ENCODE measurements at places on chromosomes 11 and 22.

GRCh38 chr11:83979593-83979992, 693.4 kb upstream of the CCDC90B start:
- H3K27me3 ChIP-seq, result no peaks in the 10 kb centered on the region
- no peak overlapping the region for H3K27ac ChIP-seq
- no peaks in the 10 kb centered on the region for H3K4me1 ChIP-seq
- no peaks in the 10 kb centered on the region for H3K36me3 ChIP-seq
- DNase-seq, result no peak

GRCh38 chr11:11186249-11186648, 166.8 kb downstream of the CSNK2A3 start:
- H3K4me3 ChIP-seq, result no peak overlapping the region
- H3K4me1 ChIP-seq, result no peaks in the 10 kb centered on the region
- no peaks in the 10 kb centered on the region for H3K27me3 ChIP-seq
- no peak overlapping the region for H3K27ac ChIP-seq
- no peak for DNase-seq

DNA sequence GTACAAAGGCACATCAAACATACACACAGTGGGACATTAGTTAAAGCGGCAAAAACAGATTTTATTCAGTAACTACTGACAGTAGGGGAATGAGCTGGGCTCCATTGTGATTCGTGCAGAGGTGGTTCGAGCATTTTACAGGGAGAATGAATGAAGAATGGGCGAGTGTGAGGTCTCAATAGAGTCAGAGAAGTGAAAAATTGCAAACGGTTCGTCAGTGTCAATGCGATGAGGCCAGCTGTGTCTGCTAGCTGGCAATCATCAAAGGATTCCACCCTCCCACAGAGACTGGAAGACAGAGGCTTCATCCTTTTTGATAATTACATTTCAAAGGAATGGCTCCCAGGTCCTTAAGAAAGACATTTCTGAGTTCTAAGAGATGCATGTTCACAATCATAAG, 17.4 kb downstream of the OR4D9 start:
- H3K36me3 ChIP-seq, result no peaks in the 10 kb centered on the region
- H3K4me3 ChIP-seq, result no peak overlapping the region
- H3K4me1 ChIP-seq, result no peaks in the 10 kb centered on the region

- no peaks in the 10 kb centered on the region for H3K36me3 ChIP-seq
- H3K4me3 ChIP-seq, result peak overlapping the region; percentile 21
- H3K27ac ChIP-seq, result peak overlapping the region; percentile 79
- peaks cover 17% of the 10 kb centered on the region for H3K4me1 ChIP-seq
These were observed 27.4 kb upstream of the MALAT1 start for GRCh38 chr11:65471447-65471891.

GRCh38 chr22:49099496-49100124, 728.1 kb downstream of the BRD1 start:
- no peak overlapping the region for H3K4me3 ChIP-seq
- DNase-seq, result no peak

DNA sequence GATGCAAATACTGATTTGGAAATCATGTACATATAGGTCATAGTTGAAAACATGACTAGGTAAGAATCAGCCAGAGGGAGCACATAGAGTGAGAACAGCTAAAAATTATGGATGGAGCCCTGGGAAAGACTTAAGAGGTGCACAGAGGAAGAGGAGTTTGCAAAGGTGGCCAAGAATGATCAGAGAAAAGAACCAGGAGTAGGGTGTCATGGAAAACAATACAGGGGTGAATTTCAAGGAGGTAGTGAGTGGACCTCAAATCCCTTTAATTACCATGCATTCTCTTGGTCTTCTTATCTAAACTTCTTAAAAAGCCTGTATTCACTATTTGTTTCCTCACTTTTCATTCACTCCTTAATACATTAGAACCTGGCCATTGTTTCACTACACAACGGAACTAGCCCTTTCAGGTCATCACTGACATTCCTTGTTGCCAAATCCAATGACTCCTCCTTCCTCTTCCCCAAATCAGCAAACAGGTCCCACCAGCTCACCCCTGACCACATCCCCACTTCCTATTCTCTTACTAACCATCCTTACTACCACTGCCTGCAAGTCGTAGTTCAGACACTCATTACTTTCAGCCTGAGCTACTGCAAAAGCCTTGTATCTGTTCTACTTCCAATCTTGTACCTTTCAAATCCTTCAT, 22.6 kb downstream of the BUD13 start:
- no peak overlapping the region for H3K27ac ChIP-seq
- H3K4me3 ChIP-seq, result no peak overlapping the region
- H3K36me3 ChIP-seq, result peaks cover 54% of the 10 kb centered on the region
- DNase-seq, result no peak
- no peaks in the 10 kb centered on the region for H3K27me3 ChIP-seq

- H3K4me1 ChIP-seq, result peaks cover 15% of the 10 kb centered on the region
- no peak for DNase-seq
- no peak overlapping the region for H3K27ac ChIP-seq
- no peaks in the 10 kb centered on the region for H3K27me3 ChIP-seq
- H3K4me3 ChIP-seq, result no peak overlapping the region
These were observed 6.8 kb upstream of the SUN2 start for GRCh38 chr22:38762551-38762983.

- no peaks in the 10 kb centered on the region for H3K27me3 ChIP-seq
- H3K36me3 ChIP-seq, result peaks cover 14% of the 10 kb centered on the region
- H3K4me1 ChIP-seq, result no peaks in the 10 kb centered on the region
- no peak overlapping the region for H3K4me3 ChIP-seq
These were observed 25.9 kb upstream of the ST14 start for GRCh38 chr11:130133716-130134115.

GRCh38 chr11:746289-747157, 741 bp upstream of the TALDO1 start:
- H3K27ac ChIP-seq, result peak overlapping the region; percentile 66
- H3K36me3 ChIP-seq, result no peaks in the 10 kb centered on the region
- H3K4me1 ChIP-seq, result peaks cover 14% of the 10 kb centered on the region
- peak overlapping the region; percentile 87 for H3K4me3 ChIP-seq
- no peak for DNase-seq

- H3K36me3 ChIP-seq, result no peaks in the 10 kb centered on the region
- no peak overlapping the region for H3K4me3 ChIP-seq
- peaks cover 62% of the 10 kb centered on the region for H3K4me1 ChIP-seq
- DNase-seq, result no peak
- no peak overlapping the region for H3K27ac ChIP-seq
These were observed 4.8 kb downstream of the CLCF1 start for GRCh38 chr11:67368621-67369020.

DNA sequence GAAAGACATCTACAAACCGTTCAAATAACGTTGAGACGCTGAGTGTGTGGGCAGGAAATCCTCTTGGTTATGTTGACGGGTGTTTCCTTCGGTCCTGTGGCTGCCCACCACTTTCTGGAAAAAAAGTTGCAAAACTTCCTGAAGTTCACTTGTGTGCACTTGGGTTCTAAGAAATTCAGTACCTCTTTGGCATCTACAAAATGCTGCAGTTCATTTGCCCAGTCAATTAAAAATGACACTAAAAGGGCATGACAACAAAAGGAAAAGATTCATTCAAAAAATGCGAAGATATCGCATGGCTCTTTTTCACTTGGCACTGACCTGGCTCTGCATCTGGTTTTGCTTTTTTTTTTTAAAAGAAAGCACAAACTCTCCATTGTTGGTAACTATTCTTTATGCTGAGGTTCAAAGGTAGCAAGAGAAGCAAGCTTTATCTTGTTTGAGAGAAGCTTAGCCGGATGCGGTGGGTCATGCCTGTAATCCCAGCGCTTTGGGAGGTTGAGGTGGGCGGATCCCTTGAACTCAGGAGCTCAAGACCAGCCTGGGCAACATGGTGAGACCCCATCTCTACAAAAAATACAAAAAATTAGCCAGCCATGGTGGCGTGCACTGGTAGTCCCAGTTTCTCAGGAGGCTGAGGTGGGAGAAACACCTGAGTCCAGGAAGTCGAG, 10.6 kb upstream of the XBP1 start:
- H3K27me3 ChIP-seq, result no peaks in the 10 kb centered on the region
- H3K36me3 ChIP-seq, result peaks cover 3% of the 10 kb centered on the region
- H3K4me1 ChIP-seq, result peaks cover 39% of the 10 kb centered on the region
- no peak for DNase-seq
- peak overlapping the region; percentile 40 for H3K4me3 ChIP-seq
- H3K27ac ChIP-seq, result peak overlapping the region; percentile 53

GRCh38 chr22:27494785-27495184, 306.8 kb downstream of the MN1 start:
- DNase-seq, result no peak
- no peaks in the 10 kb centered on the region for H3K4me1 ChIP-seq
- no peaks in the 10 kb centered on the region for H3K36me3 ChIP-seq
- H3K27ac ChIP-seq, result no peak overlapping the region
- H3K27me3 ChIP-seq, result no peaks in the 10 kb centered on the region
